ENCODE measurements at places on chromosomes 3 and 15. TPM values are rescaled to one million over a fixed set of nuclear protein-coding genes. Genes with fewer than 3 reads are reported as not detected.

Gene NUP210
- total RNA-seq = 3.9 TPM

DNA sequence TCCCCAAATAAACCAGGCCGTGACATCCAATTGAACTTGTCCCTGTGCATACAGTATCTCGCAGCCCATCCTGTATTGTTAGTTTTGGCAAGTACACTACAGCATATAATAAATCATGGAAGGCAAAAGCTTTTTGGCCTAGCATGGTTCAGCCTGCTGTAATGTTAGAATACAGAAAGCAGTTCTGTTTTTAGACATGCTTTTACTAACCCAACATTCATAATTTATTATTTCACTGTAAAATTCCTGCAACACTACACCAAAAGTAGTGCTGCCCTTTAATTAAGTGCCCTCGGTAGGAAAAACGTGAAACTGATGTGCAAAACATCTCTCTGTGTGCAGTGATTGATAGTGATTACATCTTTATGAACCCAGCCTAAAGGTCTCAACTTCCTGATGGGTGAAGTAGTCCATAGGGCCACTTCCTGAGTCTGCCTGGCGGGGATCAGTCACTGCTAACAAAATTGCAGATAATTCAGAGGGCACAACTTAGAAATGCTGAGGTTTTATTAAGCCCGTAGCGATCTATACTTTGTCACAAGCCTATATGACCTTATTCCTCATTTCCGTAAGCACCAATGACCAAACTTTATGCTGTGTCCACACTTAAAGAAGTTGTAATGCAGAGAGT, 227.8 kb downstream of the CDIN1 start:
- no peak for DNase-seq

DNA sequence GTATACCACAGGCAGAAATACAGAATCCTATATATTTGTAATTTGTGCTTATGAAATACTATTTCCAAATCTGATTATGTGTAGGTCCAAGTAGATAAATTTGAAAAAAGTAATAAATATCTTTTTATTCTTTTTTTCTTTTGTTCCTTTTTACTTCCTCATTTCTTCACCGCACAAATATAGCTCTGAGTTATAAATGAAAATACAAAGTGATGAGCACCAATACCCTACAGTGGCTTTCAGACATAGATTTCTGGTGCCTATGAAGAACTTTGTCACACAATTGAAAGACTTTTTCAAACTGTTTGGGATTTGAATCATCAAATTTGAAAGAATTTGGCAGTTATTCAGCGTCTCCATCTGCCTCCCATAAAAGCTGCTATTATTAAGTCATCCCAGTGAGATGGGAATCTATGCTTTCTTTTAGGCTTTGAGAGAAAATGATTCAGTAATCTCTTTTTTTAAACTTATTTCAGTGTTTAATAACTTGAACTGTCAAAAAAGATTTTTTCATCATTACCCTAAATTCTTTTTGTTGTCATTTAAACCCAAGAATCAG, 363.6 kb upstream of the GOLIM4 start:
- no peak for DNase-seq

GRCh38 chr15:96209285-96209735, 121.2 kb upstream of the NR2F2 start:
- DNase-seq = no peak

- no peak for DNase-seq
These were observed 1.4 kb downstream of the MAPK6 start for GRCh38 chr15:52020221-52021085.

- DNase-seq = no peak
These were observed 9.4 kb downstream of the MAP6D1 start for GRCh38 chr3:183815951-183816475.

- DNase-seq = no peak
These were observed 138.8 kb downstream of the SV2B start for GRCh38 chr15:91238644-91239425.

- no peak for DNase-seq
These were observed 3.4 kb downstream of the KIF23 start for GRCh38 chr15:69417581-69417980.

DNA sequence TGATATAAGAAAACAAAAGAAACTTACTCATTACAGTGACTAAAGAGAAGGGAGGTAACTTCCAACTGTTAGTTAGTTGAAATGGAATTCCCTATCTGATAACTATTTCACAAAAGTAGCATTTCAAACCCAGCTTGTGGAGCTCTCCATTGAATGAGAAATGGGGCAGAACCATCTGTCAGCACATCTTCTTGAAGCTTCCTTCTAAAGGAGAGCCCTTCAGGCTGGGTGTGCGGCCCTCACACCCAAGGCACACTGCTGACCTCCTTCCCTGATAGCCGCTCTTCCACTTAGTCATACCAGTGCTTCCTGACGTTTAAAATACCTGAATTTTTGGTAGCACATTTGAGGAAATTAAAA, 28.1 kb upstream of the VEPH1 start:
- no peak for DNase-seq

DNA sequence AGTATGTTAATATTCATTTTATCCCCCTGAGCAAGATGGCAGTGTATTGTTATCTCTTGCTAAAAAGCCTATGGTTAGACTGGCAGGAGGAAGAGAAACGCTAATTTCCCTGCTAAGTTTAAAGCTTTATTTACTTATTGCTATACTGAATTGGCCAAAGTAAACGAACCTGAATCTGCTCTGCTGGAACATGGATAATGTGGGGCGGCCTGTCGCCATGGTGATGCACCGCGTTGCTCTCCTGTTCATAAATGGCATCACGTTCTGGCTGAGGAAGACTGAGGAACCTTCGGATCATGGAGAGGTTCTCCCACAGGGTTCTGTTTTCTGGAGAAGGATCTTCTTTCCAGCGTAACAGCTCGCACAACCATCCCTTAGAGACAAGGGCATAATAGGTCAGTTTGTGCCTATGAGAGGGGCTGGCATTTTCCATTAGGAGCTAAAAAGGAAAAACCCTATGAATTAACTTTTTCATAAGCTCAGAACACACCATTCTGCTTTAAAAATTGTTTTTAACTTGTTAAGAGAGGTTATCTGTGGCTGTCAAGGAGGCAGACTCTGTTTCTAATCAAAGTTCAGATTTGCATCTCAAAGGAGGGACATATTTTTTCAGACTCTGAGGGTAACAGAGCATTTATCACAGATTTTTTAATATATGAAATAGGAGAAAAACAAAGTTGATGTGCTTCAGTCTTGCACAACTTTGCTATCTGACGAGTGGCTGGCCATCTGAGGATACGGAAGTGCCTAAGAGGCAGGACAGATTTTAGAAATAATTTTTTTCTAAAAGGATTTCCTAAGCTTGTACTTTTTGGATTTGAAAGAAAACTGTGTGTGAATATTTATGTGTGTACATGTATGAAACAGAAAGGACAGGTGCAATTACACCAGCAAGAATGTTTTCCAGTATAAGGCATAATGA, 73.1 kb downstream of the SATB1 start:
- DNase-seq = no peak

Data from left ventricle myocardium superior (tissue), 1 donor.